Stimulated activated CD8-positive, alpha-beta memory T cell treated with anti-CD3 and anti-CD28 coated beads, Interleukin-15, amount 100 ng/mL, for 1 hour (primary cell): ENCODE measurements at places on chromosomes 7 and 10.

DNA sequence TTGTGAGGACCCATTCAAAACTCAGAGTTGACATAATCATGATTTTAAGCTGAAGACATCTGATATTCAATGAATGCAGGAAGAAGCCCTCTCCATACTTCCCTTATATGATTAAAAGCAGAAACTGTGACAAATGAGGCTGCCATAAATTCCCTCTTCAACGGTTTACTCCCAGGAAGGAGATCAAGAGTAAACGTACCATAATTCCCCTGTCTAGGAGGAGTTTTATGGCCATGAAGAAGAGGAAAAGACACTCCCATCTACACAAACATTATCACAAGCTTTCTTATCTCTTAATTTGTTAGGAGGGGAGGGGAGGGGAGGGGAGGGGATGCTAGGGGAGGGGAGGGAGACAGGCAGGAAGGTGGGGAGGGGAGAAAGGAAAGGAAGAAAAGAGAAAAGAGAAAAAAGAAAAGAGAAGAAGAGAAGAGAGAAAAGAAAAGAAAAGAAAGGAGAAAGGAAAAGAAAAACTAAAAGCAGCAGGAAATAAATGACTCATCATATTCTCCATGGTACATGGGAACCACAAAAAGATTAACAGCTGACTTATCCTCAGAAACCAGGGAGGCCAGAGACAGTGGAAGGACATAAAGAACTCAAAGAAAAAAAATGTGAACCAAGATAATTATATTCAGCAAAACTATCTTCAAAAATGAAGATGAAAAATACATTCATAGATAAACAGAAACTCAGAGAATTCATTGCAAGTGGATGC, 121.6 kb downstream of the ALOX5 start:
- no peak for DNase-seq

GRCh38 chr7:38410056-38410455, 136.6 kb upstream of the TARP start:
- no peak for DNase-seq

DNA sequence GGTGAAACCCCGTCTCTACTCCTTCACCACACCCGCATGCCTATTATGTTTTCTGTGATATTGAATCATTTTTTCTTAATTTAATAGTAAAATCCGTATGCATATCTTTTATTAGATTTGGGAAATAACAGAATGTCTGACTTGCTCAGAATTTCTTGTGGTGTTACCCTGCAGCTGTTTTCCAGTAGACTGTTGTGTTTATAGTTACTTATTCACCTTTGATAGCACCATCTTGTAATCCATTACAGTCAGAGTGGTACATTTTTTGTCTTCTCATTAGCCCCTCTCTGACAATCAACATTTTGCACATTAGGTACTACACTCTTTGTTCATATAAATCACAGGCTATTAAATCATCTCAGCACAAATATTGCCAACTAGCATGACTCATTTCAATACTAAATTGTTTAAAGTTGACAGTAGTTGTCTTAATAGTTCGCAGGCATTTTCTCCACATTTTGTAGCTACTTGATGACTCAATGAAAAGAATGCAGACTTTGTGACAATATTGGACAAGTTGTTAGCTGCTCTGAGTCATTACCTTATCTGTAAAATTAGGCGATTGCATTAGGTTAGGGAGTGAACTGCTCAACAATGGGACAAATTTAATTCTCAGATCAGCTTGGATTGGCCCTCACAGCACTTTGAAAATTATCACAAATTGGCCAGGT, 17.8 kb upstream of the SLC16A12 start:
- DNase-seq, result no peak

DNA sequence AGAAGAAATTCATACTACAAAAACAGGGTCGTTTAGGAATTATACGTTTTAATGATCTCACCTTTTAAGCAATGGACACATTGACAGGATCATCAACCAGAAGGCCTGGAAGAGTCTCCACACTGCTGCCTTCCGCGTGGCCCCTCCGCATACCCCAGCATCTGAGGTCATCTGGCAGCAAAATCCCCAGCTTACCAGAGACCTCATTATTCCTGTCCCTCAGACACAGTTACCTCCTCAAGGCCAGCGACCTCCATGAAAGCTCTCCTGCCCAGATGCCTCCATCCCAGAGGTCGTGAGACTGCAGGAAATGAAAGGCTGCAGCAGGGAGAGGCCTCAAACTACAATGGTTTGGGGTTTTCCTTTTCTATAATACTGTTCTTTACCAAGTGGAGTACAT, 14.8 kb upstream of the GSAP start:
- DNase-seq, result no peak

GRCh38 chr10:103244666-103245271, 918 bp upstream of the RPEL1 start:
- peak; percentile 26 for DNase-seq

DNA sequence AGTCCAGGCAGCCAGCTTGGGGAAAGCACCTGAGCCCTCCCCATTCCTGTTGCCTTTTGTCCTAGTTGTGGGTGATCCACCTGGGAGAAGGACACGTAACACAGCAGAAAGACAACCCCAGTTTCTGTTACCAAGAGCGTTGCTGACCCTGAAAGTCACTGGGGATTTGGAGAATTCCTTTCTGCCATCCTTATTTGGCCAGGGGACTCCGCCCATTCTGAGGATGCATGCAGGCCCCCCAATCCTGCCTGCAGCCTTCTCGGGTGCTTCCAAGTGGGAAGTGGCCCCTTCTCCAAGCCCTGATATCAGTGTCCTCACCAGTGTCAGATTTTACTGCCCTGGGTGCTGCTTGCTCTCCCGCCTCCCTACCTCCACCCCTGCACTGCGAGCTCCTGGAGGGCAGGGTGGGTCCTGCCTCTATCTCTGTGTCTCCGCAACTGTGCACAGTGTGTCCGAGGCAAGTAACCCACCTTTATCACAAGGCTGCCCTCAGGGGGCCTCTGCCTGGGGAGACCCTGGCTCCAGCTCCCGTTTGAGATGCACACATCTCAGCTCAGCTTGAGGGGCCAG, 9.2 kb upstream of the ADCY1 start:
- DNase-seq, result no peak

DNA sequence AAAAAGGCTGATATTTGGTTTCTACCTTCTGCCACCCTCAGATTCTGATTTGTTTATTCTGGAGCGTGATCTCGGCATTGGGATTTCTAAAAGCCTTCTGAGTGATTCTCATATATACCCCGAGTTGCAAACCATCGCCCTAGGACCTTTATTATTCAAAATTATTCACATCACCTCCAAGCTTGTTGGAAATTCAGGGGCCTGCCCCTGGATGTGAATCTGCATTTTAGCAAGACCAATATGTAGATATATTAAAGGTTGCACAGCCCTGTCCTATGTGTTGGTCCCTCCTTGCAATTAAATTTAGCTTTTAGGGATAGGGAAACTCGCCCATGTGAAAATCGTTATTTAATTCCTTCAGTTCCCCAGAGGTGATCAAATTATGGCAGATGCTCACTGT, 9.0 kb upstream of the CHN2 start:
- DNase-seq, result no peak

DNA sequence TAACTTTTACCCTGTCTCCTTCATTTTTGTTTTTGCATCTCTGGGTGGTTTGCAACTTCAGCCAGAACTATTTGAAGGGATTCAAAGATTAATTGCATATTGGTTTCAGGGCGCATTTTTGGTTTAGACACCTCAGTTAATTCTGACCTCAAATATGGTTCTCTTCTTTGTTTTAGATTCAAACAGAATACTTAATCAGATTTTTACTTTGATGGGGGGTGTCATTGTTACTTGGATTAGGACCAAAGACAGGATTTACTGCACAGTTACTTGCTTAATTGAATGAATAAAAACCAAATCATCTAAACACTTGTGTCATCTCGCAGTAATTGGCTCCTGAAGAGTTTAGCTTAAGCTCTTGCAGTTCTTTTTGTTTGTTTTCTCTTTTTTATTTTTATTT, 100.9 kb downstream of the PHTF2 start:
- no peak for DNase-seq
